Type B pancreatic cell (in vitro differentiated cells): ENCODE measurements at places on chromosomes 7 and 10.

DNA sequence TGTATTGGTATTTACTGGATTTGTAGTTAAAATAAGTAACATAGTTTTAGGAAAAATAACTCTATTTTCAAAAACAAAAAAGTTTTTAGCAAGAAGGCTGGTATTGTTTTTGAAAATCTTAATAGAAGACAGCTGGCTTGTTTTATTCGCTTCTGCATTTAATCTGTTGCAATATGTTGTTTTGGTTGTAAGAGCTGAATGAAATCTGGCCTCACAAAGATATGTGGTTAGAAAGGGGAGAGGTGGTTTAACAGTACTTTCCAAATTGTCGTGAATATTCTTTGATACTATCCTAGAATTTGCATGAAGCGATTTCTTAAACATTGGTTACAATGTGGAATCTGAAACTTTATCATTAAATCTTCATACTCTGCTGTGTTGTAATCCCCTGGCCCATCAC is 355.9 kb upstream of the FZD8 start:
- DNase-seq: no peak
- peaks cover 12% of the 10 kb centered on the region for H3K4me1 ChIP-seq
- no peak overlapping the region for H3K27ac ChIP-seq
- H3K36me3 ChIP-seq: no peaks in the 10 kb centered on the region

DNA sequence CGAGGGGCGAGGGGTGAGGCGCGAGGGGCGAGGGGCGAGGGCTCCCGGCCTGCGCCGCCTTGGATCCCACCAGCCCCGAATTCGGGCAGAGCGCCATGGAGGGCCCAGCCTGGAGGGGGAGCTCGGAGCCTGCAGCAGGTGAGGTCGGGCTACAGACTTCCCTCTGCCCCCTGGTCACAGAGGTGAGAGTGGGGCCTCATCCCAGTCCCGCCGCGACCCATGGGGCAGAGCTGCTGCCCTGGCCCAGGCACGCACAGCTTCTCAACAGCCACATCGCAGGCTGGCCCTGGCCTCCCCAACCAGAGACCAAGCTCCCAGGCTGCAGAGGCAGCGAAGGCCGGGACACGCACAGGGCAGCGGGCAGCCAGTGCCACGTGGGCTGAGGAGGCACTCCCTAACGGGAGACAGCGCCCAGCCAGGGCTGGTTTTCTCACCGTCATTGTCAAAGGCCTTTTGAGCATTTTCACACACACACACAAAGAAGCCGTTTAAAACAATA is 191.8 kb downstream of the PTPRN2 start:
- H3K27ac ChIP-seq: no peak overlapping the region
- peaks cover 9% of the 10 kb centered on the region for H3K4me1 ChIP-seq
- H3K36me3 ChIP-seq: no peaks in the 10 kb centered on the region
- no peak overlapping the region for H3K4me3 ChIP-seq
- no peaks in the 10 kb centered on the region for H3K27me3 ChIP-seq

DNA sequence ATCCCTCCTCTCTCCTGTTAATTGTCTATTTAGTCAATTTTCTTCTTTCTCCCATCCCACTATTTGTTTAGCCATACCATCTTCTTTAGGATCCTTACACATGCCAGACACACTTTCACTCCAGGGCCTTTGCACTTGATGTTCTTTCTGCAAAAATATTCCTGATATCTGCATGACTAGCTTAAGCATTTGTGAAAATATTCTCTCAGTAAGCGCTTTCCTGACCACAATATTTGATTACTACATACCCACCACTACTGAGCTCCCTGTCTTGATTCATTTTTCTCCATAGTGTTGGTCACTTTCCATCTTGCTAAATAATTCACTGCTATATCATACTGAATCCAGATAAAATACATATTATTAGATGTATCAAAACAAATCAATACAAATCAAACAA is 75.1 kb downstream of the SEMA3D start:
- no peak overlapping the region for H3K4me3 ChIP-seq
- H3K27ac ChIP-seq: no peak overlapping the region
- no peak for DNase-seq
- H3K36me3 ChIP-seq: no peaks in the 10 kb centered on the region
- no peaks in the 10 kb centered on the region for H3K27me3 ChIP-seq

DNA sequence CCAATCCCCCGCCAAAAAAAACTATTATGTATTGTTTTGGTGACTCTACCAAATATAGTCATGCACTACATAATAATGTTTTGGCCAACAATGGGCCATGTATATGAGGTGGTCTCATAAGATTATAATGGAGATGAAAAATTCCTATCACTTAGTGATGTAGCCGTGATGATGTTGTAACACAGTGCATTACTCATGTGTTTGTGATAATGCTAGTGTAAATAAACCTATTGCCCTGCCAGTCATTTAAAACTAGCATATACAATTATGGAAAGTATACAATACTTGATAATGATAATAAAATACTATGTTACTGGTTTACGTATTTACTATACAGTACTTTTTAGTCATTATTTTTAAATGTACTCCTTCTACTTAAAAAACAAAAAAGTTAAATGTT is 101.5 kb downstream of the SLC25A40 start:
- no peaks in the 10 kb centered on the region for H3K4me1 ChIP-seq
- H3K27ac ChIP-seq: no peak overlapping the region
- no peaks in the 10 kb centered on the region for H3K36me3 ChIP-seq
- H3K27me3 ChIP-seq: no peaks in the 10 kb centered on the region

- no peaks in the 10 kb centered on the region for H3K4me1 ChIP-seq
- H3K27ac ChIP-seq: no peak overlapping the region
- no peaks in the 10 kb centered on the region for H3K36me3 ChIP-seq
Measured at GRCh38 chr7:14787551-14787950, 115.0 kb downstream of the DGKB start.

- no peaks in the 10 kb centered on the region for H3K27me3 ChIP-seq
- peaks cover 36% of the 10 kb centered on the region for H3K4me1 ChIP-seq
- H3K36me3 ChIP-seq: peaks cover 8% of the 10 kb centered on the region
- H3K4me3 ChIP-seq: peak overlapping the region; percentile 92
- H3K27ac ChIP-seq: peak overlapping the region; percentile 88
Measured at GRCh38 chr10:61903221-61903927, 1.9 kb downstream of the ARID5B start.

DNA sequence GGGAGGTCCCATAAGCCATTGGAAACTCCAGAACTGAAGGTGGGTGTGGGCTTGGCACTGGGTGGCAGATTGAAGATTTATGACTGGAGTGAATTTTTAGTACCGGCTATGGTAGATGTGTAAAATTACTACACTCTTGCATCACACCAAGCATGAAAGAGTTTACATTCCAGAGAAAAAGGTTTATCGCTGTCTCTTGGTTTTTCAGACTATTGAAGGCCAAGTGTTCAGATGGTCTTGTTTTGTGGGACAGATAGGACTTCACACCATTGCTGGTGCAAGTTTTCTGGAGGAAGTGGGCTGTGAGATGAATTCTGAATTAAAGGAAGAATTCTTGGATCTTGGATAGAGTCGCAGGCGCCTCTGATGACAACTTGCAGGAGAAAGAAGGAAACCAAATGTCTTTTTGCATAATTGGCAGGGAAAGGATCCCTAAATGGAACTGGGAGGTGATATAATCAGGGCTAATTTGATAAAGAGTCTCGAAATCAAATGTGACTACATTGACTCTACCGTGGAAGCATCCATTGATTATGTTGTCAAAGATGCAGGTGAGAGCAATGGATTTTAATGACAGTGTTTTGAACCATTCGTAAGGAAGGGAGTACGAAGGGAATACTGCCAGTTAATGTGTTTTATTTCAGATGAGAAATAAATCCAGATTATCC is 14.2 kb upstream of the NMT2 start:
- no peak for DNase-seq
- H3K4me3 ChIP-seq: no peak overlapping the region
- no peaks in the 10 kb centered on the region for H3K27me3 ChIP-seq
- H3K36me3 ChIP-seq: no peaks in the 10 kb centered on the region

DNA sequence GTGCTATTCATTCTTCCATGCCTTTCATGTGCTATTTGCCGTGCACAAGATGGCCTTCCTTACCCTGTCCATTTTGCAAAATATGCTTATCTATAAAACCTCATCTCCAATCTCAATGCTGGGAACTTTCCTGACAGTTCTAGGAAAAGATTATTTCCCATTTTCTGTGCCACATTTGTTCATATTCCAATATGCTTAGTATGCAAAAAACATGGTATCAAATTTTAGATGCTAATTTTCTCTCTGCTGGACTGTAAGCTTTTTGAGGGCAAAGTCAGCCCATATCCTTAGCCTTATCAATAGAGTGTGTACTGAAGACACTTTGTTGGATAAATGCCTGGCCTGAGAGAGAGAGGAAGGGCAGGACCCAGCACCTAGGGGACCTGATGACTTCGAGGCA is 39.4 kb downstream of the MGAM2 start:
- DNase-seq: no peak
- no peaks in the 10 kb centered on the region for H3K36me3 ChIP-seq
- H3K4me3 ChIP-seq: no peak overlapping the region
- no peaks in the 10 kb centered on the region for H3K4me1 ChIP-seq
- peaks cover 3% of the 10 kb centered on the region for H3K27me3 ChIP-seq

GRCh38 chr7:75988568-75989499 is 5.6 kb downstream of the TMEM120A start:
- DNase-seq: no peak
- H3K4me1 ChIP-seq: peaks cover 17% of the 10 kb centered on the region
- H3K27me3 ChIP-seq: no peaks in the 10 kb centered on the region
- H3K4me3 ChIP-seq: no peak overlapping the region
- no peak overlapping the region for H3K27ac ChIP-seq

DNA sequence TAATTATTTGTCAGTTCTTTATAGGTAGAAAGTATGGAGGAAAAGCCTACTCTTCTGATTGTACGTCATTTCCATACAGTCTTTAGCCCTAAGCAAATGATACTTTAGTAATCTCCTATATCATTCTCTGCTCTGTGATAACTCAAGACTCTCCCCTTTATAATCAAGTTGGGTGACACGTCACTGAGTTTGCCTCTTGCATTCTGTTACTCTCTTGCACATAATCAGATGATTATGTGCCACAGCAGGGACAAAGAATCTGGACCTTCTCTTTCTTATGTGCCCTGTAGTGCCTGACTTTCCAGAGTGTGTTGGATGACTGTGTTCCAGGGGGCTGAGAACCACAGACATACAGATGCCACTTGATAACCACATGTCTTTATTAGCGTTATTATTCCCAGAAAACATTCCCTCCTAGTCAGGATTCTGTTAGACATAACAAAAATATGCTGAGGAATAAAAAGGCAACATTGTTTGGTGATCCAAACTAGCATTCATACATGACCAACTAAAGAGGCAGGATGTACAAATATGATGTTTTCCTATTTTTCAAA is 116.4 kb upstream of the HGF start:
- no peaks in the 10 kb centered on the region for H3K27me3 ChIP-seq
- DNase-seq: no peak
- H3K27ac ChIP-seq: no peak overlapping the region
- no peaks in the 10 kb centered on the region for H3K36me3 ChIP-seq
- H3K4me3 ChIP-seq: no peak overlapping the region

DNA sequence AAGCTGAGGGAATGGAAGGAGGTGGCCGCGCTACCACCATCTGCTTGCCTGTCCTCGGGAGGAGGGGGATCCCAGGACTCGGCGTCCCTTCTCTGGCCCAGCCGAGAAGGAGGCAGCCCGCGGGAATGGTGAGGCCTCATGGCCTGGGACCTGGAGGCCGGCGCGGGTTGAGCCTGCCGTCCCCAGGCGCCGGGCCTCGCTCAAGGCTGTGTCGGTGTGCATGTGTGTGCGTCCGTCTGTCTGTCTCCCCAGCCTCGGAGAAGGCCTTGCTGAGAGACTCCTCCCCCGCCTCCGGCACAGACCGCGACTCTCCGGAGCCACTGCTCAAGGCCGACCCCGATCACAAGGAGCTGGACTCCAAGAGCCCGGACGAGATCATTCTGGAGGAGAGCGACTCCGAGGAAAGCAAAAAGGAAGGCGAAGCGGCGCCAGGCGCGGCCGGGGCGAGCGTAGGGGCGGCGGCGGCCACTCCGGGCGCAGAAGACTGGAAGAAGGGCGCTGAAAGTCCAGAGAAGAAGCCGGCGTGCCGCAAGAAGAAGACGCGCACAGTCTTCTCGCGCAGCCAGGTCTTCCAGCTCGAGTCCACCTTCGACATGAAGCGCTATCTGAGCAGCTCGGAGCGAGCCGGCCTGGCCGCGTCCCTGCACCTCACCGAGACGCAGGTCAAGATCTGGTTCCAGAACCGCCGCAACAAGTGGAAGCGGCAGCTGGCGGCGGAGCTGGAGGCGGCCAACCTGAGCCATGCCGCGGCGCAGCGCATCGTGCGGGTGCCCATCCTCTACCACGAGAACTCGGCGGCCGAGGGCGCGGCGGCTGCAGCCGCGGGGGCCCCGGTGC is 1.3 kb downstream of the HMX3 start:
- H3K36me3 ChIP-seq: no peaks in the 10 kb centered on the region
- DNase-seq: no peak
- peaks cover 20% of the 10 kb centered on the region for H3K4me1 ChIP-seq

DNA sequence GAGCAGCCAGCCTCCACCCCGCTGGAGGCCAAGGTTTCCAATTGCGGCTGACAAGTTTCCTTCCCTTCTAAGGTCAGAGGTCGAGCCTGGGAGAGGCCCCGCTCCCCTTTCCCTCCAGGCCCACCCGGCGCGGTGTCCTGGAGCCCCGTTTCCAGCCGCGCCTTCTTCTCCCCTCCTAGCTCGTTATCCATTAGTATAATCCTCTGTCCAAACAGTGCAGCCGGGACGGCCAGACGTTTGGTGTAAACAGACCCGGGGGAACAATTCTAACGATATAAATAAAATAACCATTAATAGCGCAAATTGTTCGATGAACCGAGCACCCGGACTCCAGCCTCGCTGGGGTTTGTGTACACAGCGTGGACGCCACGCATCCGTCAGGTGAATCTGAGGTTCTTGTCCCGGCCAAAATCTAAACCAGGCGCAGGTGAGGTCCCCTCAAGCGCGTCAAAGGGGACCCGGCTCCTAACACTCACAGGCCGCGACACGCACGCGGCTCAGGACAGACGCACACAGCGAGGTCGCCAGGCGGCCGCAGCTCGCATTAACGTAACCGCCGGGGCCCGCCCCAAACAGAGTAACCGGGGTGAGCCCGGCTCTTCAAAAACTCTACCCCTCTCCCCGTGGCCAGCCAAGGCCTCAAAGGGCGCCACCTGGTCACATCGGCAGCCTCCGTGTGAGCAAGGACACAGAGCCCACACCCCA is 10.8 kb upstream of the NKX2-3 start:
- H3K36me3 ChIP-seq: no peaks in the 10 kb centered on the region
- peaks cover 26% of the 10 kb centered on the region for H3K4me1 ChIP-seq
- peak overlapping the region; percentile 80 for H3K4me3 ChIP-seq

- no peak overlapping the region for H3K27ac ChIP-seq
- no peak overlapping the region for H3K4me3 ChIP-seq
- no peaks in the 10 kb centered on the region for H3K4me1 ChIP-seq
- no peaks in the 10 kb centered on the region for H3K27me3 ChIP-seq
- H3K36me3 ChIP-seq: no peaks in the 10 kb centered on the region
- no peak for DNase-seq
Measured at GRCh38 chr10:90993340-90993739, 72.5 kb upstream of the ANKRD1 start.

GRCh38 chr10:97724341-97724941 is 10.9 kb downstream of the MARVELD1 start:
- H3K4me1 ChIP-seq: peaks cover 9% of the 10 kb centered on the region
- no peak overlapping the region for H3K4me3 ChIP-seq
- H3K27ac ChIP-seq: no peak overlapping the region
- no peak for DNase-seq
